ENCODE measurements at places on chromosomes 7 and 10.

DNA sequence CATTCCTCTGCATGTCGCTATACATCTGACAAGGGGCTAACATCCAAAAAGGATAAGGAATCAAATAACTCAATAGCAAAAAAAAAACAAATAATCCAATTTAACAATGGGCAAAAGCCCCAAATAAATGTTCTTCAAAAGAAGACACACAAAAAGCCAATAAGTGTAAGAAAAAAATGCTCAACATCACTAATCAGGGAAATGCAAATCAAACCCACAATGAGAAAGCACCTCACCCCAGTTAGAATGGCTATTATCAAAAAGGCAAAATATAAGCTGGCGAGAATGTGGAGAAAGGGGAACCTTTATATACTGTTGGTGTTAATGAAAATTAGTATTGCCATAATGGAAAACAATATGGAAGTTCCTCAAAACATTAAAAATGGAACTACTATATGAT lies 14.3 kb downstream of the ARHGAP12 start:
- peak; percentile 37 for DNase-seq
- no peak overlapping the region for H3K4me3 ChIP-seq
- H3K27ac ChIP-seq = no peak overlapping the region
- H3K36me3 ChIP-seq = no peaks in the 10 kb centered on the region
- no peaks in the 10 kb centered on the region for H3K27me3 ChIP-seq

DNA sequence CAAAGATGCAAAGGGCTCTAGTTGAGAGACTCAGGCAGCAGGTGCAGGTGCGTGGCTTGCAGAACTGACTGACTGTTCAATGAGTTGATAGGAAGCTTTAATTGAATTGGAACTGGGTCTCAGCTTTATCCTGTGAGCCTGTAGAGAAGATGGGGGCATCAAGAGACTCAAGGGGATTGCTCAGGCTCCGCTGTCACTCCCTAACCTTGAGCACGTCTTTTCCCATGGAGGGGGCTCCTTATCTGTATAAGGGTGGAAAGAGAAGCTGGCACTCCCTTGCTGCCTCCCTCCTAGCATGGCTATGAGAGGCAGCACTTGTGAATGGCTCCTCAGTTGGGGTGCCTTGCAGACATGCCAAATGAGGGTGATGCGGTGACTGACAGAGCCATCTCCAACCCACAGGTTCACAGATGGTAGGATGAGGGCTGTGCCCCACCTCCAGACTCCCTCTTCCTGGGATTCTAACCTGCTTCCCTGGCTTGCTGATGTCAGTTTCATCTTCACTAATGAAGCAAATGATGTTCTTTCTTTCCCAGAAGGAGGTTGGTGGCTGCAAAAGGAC lies 12.4 kb upstream of the PLEKHA1 start:
- no peak for DNase-seq
- H3K4me1 ChIP-seq = no peaks in the 10 kb centered on the region
- H3K27me3 ChIP-seq = peaks cover 5% of the 10 kb centered on the region

GRCh38 chr10:131730771-131731497 lies 169.9 kb upstream of the PPP2R2D start:
- DNase-seq = no peak
- no peak overlapping the region for H3K27ac ChIP-seq
- H3K36me3 ChIP-seq = no peaks in the 10 kb centered on the region

DNA sequence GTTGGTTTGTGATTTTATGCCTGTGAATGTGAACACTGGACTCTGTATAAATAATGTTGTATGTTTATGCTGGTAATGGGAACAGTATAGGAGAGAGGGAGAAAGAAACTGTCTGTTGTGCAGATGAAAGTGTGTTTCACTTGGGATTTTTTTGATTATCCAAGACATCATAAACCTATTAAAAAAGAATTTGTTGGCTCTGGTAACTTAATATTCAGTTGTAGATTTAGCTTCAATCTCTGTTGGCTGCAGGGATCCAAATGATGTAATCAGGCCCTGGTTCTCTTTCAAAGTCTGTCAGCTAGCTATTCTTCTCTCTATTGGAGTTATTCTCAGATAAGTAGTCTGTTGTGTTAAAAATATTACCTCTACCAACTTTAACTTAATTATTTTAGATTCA lies 168.8 kb upstream of the RHOBTB1 start:
- H3K36me3 ChIP-seq = no peaks in the 10 kb centered on the region
- H3K27ac ChIP-seq = no peak overlapping the region
- no peaks in the 10 kb centered on the region for H3K4me1 ChIP-seq
- H3K4me3 ChIP-seq = no peak overlapping the region

DNA sequence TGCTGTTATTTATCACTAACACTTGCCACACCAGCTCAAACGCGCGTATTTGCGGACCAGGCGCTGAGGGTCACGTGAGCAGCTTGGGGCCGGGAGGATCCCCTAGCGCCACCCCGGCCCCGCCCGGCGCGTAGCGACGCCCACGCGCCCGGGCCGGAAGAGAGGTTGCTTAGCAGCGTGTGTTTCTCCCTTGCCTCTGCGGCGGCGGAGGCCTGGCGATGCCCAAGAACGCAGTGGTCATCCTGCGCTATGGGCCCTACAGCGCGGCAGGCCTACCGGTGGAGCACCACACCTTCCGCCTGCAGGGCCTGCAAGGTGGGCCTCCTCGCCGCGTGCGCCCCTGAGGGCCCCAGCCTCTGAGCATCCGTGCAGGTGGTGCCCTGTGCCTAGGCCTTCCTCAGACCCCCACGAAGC lies at the start of gene C10orf53:
TSS of gene C10orf53 (plus strand) at position 172 of the 414 bp plus-strand sequence. CDS start at position 219, 47 bp downstream.
- H3K4me1 ChIP-seq = no peaks in the 10 kb centered on the region
- H3K27ac ChIP-seq = no peak within 1 kb of the TSS
- H3K4me3 ChIP-seq = no peak within 1 kb of the TSS
- no peaks in the 10 kb centered on the region for H3K36me3 ChIP-seq
- peak; percentile 74 for DNase-seq

DNA sequence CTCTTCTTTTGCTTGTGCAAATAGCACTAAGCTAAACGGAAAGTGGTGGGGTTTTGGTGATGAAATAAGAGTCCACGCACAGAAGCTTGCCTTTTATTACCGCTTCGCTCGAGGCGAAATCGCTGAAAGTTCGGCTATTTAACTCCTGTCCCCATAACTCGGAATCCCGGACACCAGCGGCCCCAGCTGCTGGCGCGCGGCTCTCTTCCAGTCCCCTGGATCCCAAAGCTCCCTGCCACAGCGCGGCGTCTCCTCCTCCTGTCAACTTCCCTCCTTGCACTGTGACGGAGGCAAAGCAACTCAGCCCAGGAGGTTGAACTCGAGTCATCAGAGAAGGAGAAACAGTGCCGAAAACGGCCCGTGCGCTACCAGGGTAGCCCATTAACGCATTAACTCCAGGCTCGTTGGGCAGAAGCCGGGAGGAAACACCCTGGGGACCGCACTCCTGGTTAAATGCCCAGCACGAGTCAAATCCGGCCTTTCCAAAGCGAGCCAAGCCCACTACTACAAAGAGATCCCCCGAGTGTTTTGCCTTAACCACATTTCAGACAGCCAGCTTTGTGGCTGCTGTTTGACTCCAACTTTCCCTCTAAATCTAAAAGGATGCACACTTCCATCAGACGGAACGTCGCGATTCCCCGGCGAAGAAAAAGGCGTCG lies 1.3 kb downstream of the SEMA3D start:
- no peak overlapping the region for H3K27ac ChIP-seq
- H3K4me3 ChIP-seq = no peak overlapping the region
- peaks cover 45% of the 10 kb centered on the region for H3K27me3 ChIP-seq
- H3K4me1 ChIP-seq = peaks cover 23% of the 10 kb centered on the region
- no peaks in the 10 kb centered on the region for H3K36me3 ChIP-seq

- H3K36me3 ChIP-seq = no peaks in the 10 kb centered on the region
- H3K4me3 ChIP-seq = peak overlapping the region; percentile 61
- H3K27me3 ChIP-seq = no peaks in the 10 kb centered on the region
- peak; percentile 47 for DNase-seq
- H3K4me1 ChIP-seq = peaks cover 42% of the 10 kb centered on the region
- peak overlapping the region; percentile 96 for H3K27ac ChIP-seq
Observed at GRCh38 chr7:26155531-26156375, 3.8 kb downstream of the NFE2L3 start.

- H3K27ac ChIP-seq = no peak overlapping the region
- no peak for DNase-seq
- H3K27me3 ChIP-seq = peaks cover 6% of the 10 kb centered on the region
- H3K4me3 ChIP-seq = peak overlapping the region; percentile 86
Observed at GRCh38 chr7:87627634-87627994, 584 bp upstream of the RUNDC3B start.

DNA sequence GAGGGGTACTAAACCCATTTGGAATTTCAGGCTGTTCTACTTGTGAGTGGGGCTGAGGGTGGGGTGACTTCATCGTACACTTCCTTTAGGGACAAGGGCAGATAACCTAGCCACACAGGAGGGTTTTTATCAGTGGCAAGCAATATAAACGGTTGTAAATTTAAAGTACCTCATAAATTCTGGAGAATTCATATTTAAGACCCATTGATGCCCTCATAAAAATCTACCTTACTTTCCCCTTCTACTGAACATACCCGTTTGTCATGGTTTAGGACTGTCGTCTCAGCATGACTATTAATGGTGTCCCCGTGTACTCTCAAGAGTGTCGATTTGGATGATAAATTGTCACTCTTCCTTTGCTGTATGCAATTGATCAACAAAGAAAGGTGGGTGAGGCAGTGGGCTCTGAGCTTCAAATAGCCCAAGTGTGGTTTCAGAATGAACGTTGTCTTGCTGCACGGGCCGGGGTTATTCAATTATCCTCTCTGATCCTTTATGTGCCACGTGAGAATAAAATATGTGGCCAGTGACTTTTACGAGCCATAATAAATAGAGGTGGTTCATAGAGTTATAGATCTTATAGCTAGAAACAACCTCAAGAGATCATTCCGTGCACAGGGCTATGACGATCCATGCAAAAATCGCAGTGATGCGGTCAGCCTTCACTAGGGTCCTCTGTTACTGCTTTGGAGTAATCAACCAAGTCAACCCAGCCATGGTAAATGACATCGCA lies 82.2 kb downstream of the FAM107B start:
- no peaks in the 10 kb centered on the region for H3K4me1 ChIP-seq
- DNase-seq = no peak
- no peak overlapping the region for H3K27ac ChIP-seq

GRCh38 chr10:93751832-93752231 lies 5.9 kb upstream of the LGI1 start:
- H3K27me3 ChIP-seq = peaks cover 12% of the 10 kb centered on the region
- H3K4me3 ChIP-seq = no peak overlapping the region
- peaks cover 3% of the 10 kb centered on the region for H3K4me1 ChIP-seq

DNA sequence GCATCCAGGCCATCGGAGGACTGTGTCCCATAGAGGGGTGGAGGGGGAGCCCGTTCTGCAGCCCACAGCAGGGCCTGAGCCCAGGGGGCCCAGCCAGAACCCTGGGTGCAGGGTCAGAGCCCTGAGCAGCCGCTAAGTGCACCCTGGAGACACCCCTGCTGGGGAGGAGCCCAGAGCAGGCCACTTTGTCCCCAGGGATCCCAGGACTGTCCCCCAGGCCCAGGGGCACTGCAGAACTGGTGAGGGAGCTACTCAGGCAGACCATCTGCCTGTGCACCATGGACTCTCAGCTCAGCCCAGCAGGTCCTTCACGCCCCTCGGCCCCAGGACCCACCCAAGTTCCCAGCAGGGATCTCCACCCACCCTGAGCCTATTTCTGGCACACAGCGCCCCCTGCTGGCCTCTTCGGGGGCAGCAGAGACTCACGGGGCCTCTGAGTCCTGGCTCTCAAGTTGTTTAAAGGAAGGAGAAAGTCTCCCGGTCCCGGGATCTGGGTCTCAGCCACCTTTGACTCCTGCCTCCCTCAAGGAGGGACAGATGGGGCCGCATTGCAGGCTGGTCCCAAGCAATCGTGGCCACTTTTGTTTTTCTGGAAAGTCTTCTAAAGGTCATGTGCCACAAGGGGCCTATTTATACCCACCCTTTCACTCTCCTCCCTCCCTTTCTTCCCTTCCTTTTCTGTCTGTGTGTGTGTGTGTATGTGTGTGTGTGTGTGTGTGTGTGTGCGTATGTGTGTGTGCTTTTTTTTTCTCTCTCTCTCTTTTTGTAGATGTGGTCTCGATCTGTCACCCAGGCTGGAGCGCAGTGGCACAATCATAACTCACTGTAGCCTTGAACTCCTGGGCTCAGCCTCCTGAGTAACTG lies 90.3 kb downstream of the MYL10 start:
- H3K4me3 ChIP-seq = no peak overlapping the region
- no peaks in the 10 kb centered on the region for H3K27me3 ChIP-seq

GRCh38 chr10:125911145-125911544 lies 14.8 kb downstream of the FANK1 start:
- H3K27ac ChIP-seq = no peak overlapping the region
- no peak for DNase-seq
- H3K4me1 ChIP-seq = no peaks in the 10 kb centered on the region
- H3K4me3 ChIP-seq = no peak overlapping the region
- H3K27me3 ChIP-seq = no peaks in the 10 kb centered on the region
- H3K36me3 ChIP-seq = no peaks in the 10 kb centered on the region

GRCh38 chr10:133211141-133211830 lies 18.7 kb upstream of the UTF1 start:
- no peak overlapping the region for H3K4me3 ChIP-seq
- no peak overlapping the region for H3K27ac ChIP-seq
- H3K4me1 ChIP-seq = no peaks in the 10 kb centered on the region

GRCh38 chr7:86453454-86453853 lies 190.3 kb upstream of the GRM3 start:
- H3K36me3 ChIP-seq = no peaks in the 10 kb centered on the region
- H3K4me1 ChIP-seq = no peaks in the 10 kb centered on the region
- DNase-seq = no peak

DNA sequence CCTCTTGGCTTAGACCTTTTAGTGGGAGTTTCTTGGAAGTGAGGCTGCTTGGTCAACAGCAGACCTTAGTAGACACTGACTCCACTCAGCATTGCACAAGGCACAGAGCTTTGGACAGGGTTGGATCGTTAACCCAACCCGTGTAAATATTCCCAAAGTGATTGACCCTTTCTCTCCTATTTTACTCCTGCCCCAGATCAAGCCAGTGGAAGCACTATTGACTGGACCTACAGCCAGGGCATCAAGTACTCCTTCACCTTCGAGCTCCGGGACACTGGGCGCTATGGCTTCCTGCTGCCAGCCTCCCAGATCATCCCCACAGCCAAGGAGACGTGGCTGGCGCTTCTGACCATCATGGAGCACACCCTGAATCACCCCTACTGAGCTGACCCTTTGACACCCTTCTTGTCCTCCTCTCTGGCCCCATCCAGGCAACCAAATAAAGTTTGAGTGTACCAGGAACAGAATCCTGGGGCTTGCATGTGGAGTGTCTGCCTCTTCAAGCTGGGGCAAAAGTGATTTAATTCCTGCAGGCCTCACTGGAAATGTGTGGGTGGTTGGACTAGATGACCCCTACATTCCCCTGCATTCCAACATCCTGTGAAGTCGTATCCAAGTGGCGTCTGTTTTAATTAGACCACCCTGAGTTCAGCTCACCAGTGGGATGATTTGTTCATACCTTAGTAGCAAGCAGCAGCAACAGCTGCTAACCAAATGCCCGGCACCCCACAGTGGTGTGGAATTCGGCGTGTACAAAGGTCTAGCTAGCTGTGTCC lies 7.5 kb downstream of the CPA1 start:
- DNase-seq = no peak
- no peaks in the 10 kb centered on the region for H3K27me3 ChIP-seq
- no peaks in the 10 kb centered on the region for H3K36me3 ChIP-seq
- H3K4me3 ChIP-seq = no peak overlapping the region

GRCh38 chr10:72173619-72174296 lies 42.1 kb upstream of the ANAPC16 start:
- DNase-seq = no peak
- no peak overlapping the region for H3K4me3 ChIP-seq
- H3K36me3 ChIP-seq = no peaks in the 10 kb centered on the region
- H3K4me1 ChIP-seq = peaks cover 16% of the 10 kb centered on the region
- H3K27ac ChIP-seq = no peak overlapping the region

- H3K27me3 ChIP-seq = no peaks in the 10 kb centered on the region
- DNase-seq = no peak
- H3K36me3 ChIP-seq = peaks cover 13% of the 10 kb centered on the region
- H3K4me3 ChIP-seq = no peak overlapping the region
Observed at GRCh38 chr7:602341-603141, 82.9 kb upstream of the PDGFA start.
